Panc1 (cell line): ENCODE measurements at places on chromosomes 12 and 14. TPM values are rescaled to one million over a fixed set of nuclear protein-coding genes. Genes with fewer than 3 reads are reported as not detected.

DNA sequence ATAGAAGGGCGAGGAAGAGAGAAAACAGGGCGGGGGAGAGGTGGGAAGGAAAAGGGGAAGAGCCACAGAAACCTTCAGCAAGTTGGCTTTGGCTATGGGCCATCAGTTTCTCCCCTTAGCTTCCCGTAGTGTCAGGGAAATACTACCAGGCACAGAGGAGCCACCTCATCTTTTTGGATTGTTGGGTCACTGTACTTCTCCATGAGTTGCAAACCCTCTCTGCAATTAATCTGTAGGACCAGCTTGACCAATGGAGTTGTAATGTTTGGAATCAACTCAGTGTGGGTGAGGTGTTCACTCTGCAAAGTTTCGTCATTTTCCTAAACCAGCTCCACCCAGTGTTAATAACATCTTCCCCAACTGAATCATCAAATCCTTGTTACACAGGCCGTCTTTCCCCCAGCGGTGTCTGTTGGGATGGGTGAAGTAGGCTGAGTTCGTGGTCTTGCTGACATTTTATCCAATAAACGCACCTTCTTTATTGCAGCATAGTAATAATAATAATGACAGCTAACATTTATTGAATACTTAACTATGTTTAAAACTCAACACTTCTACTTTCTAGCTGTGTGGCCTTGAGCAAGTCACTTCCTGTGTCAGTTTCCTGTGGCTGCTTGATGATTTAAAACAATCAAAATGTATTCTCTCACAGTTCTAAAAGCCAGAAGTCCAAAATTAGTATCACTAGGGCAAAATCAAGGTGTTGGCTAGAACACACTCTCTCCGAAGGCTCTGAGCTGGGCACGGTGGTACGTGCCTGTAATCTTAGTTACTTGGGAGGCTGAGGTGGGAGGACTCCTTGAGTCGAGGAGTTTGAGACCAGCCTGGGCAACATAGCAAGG is 8.1 kb upstream of the GLTP start:
- no peak overlapping the region for H3K4me3 ChIP-seq
- DNase-seq, result peak; percentile 88
- no peaks in the 10 kb centered on the region for H3K36me3 ChIP-seq
- H3K4me1 ChIP-seq, result no peaks in the 10 kb centered on the region
- H3K27ac ChIP-seq, result no peak overlapping the region

GRCh38 chr14:75572104-75572503 is 6.3 kb upstream of the FLVCR2 start:
- no peak for DNase-seq
- no peak overlapping the region for H3K27ac ChIP-seq
- no peaks in the 10 kb centered on the region for H3K36me3 ChIP-seq
- H3K27me3 ChIP-seq, result no peaks in the 10 kb centered on the region

DNA sequence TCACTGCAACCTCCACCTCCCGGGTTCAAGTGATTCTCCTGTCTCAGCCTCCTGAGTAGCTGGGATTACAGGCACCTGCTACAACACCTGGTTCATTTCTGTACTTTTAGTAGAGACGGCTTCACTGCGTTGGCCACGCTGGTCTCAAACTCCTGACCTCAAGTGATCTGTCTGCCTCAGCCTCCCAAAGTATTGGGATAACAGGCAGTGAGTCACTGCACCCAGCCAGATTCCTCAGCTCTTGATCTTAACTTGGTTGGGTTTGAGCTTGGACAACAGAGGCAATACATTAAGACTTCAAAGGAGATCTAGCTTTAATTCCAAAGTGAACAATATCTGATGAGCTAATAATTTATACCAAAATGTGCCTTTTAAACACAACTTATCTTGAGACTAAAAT is 5.6 kb downstream of the DAZAP2 start:
- H3K27ac ChIP-seq, result no peak overlapping the region
- H3K27me3 ChIP-seq, result no peaks in the 10 kb centered on the region
- peaks cover 9% of the 10 kb centered on the region for H3K4me1 ChIP-seq
- no peak overlapping the region for H3K4me3 ChIP-seq

DNA sequence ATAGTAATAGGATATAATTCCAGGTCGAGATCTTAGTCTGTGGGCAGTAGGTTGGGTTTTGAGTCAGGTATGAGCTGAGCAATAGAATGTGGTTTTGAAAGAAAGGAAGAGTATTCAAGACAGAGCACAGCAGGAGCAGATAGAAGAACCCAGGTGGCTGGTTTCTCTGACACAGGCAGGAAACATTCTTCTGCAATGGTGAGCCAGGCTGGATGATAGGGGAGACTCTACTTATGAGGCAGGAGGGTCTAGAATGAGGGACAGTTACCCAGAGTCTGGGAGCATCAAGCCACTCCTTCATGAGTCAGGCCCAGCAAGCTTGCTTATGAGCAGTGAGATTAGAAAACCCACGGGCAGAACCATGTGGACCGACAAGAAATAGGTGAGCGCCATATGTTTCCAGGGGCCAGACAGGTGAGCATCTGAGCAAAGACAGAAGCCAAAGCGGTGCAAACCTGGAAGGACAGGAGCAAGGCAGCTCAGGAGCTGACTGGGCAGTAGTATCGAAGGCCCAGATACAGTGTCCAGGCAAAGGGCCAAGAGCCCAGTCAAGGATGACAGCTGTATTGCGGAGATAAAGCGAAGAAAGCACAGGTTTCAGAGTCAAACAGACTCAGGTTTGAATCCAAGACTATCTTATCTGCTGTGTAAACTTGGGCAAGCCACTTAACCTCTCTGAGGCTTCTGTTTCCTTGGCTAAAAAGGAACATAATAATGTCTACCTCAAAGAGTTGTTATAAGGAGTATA is 22.5 kb upstream of the PCNX1 start:
- H3K4me3 ChIP-seq, result no peak overlapping the region
- no peaks in the 10 kb centered on the region for H3K36me3 ChIP-seq
- DNase-seq, result no peak
- H3K4me1 ChIP-seq, result no peaks in the 10 kb centered on the region
- peaks cover 3% of the 10 kb centered on the region; the same call in 1 of the 2 replicates for H3K27me3 ChIP-seq

DNA sequence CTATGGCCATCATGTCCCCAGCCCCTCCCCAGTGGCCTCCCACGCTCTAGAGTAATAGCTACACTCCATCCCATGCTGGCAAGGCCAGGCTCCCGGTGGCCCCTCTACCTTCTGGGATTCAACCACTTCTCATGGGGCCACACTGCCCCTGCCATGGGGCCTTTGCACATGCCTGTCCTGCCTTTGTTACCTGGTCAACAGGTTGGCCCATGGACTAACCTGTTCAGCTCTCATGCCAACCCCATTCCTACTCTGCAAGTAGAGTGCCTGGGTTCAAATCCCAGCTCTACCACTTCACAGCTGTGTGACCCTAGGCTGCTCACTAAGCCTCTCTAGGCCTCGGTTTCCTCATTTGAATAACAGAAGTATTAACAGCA is 98.5 kb downstream of the RFLNA start:
- H3K4me3 ChIP-seq, result no peak overlapping the region
- peaks cover 87% of the 10 kb centered on the region for H3K4me1 ChIP-seq
- peak overlapping the region; percentile 94 for H3K27ac ChIP-seq
- no peak for DNase-seq
- no peaks in the 10 kb centered on the region for H3K27me3 ChIP-seq

- H3K4me1 ChIP-seq, result peaks cover 15% of the 10 kb centered on the region
- H3K27me3 ChIP-seq, result no peaks in the 10 kb centered on the region
- no peaks in the 10 kb centered on the region; the same call in 1 of the 2 replicates for H3K36me3 ChIP-seq
- no peak overlapping the region for H3K4me3 ChIP-seq
- no peak for DNase-seq
These were observed 15.6 kb upstream of the CALM1 start for GRCh38 chr14:90381011-90381786.

DNA sequence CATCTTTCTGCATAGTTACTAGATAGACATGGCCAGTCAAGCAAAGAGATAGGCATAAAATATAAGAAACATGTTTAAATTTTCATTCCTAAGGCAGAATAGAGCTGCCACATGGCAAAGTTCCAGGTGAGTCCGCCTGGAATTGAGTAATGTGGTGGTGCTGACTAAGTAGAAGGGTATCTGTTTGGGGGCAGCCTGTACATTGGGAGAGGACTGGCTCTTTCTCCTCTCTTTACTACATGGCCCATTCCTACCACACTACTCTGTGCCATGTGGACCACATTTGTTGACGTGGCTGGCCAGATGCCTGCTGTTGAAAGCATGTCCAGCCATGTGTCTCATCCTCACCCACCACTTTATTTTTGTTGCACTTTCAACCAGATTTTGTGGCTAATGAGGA is 354.0 kb downstream of the ETNK1 start:
- no peaks in the 10 kb centered on the region for H3K36me3 ChIP-seq
- H3K4me1 ChIP-seq, result no peaks in the 10 kb centered on the region
- H3K4me3 ChIP-seq, result no peak overlapping the region
- no peak overlapping the region for H3K27ac ChIP-seq
- H3K27me3 ChIP-seq, result no peaks in the 10 kb centered on the region
- no peak for DNase-seq

LRR1 gene
- total RNA-seq, result 23.3 TPM
